Activated CD8-positive, alpha-beta T cell treated with anti-CD3 and anti-CD28 coated beads, Interleukin-2, amount 10 ng/mL, durations not matched to agents 7 days and 5 days (primary cell): ENCODE measurements at places on chromosomes 4 and X. TPM values are rescaled to one million over a fixed set of nuclear protein-coding genes. Genes with fewer than 3 reads are reported as not detected.

- no peak for DNase-seq
- H3K4me3 ChIP-seq, result no peak overlapping the region
- H3K27me3 ChIP-seq, result no peaks in the 10 kb centered on the region
These were observed 34.7 kb downstream of the ZNF41 start for GRCh38 chrX:47448165-47448806.

DNA sequence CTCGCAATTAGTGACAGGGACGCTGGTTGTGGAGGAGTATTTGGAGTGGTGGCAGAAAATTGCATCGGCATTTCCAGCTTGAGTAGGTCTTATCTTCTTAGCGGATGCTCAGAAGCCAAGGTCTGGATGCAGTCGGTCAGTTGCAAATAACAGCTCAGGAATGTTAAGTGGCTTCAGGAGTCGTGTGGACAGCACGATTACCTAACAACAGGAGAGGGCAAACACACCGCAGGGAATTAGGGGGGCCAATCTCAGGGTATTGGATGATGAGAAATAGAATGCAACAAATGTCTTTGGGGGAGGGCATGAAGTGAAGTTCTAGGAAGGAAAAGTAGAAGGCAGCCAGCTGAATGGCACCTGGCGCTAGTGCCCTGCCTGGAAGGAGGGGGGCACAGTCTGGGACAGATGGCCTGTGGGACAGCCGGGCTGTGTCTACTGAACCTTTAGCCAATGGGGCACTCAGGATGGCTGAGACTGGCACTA lies 11.8 kb downstream of the RASL11B start:
- H3K36me3 ChIP-seq, result peaks cover 8% of the 10 kb centered on the region
- no peak overlapping the region for H3K4me3 ChIP-seq
- H3K4me1 ChIP-seq, result peaks cover 9% of the 10 kb centered on the region

- H3K36me3 ChIP-seq, result no peaks in the 10 kb centered on the region
- no peaks in the 10 kb centered on the region for H3K27me3 ChIP-seq
- no peak overlapping the region for H3K4me3 ChIP-seq
- no peak for DNase-seq
These were observed 130.1 kb downstream of the CEP135 start for GRCh38 chr4:56078866-56079265.

- H3K4me1 ChIP-seq, result peaks cover 6% of the 10 kb centered on the region
- H3K36me3 ChIP-seq, result no peaks in the 10 kb centered on the region
- peaks cover 19% of the 10 kb centered on the region for H3K27me3 ChIP-seq
These were observed at the start of gene SMARCA1 for GRCh38 chrX:129523079-129523911. Gene SMARCA1, minus strand, starts transcription at chrX:129523490. Its CDS starts 120 bp downstream, at chrX:129523370.

GRCh38 chr4:125042041-125042440 lies 272.7 kb upstream of the FAT4 start:
- DNase-seq, result no peak
- H3K27me3 ChIP-seq, result no peaks in the 10 kb centered on the region
- no peak overlapping the region for H3K4me3 ChIP-seq
- H3K36me3 ChIP-seq, result no peaks in the 10 kb centered on the region
- no peaks in the 10 kb centered on the region for H3K4me1 ChIP-seq
- H3K27ac ChIP-seq, result no peak overlapping the region

FGA gene
- not detected for total RNA-seq

GRCh38 chr4:166675411-166675810 lies 558.9 kb downstream of the SPOCK3 start:
- no peaks in the 10 kb centered on the region for H3K4me1 ChIP-seq
- no peak for DNase-seq
- no peaks in the 10 kb centered on the region for H3K36me3 ChIP-seq
- no peak overlapping the region for H3K27ac ChIP-seq

DNA sequence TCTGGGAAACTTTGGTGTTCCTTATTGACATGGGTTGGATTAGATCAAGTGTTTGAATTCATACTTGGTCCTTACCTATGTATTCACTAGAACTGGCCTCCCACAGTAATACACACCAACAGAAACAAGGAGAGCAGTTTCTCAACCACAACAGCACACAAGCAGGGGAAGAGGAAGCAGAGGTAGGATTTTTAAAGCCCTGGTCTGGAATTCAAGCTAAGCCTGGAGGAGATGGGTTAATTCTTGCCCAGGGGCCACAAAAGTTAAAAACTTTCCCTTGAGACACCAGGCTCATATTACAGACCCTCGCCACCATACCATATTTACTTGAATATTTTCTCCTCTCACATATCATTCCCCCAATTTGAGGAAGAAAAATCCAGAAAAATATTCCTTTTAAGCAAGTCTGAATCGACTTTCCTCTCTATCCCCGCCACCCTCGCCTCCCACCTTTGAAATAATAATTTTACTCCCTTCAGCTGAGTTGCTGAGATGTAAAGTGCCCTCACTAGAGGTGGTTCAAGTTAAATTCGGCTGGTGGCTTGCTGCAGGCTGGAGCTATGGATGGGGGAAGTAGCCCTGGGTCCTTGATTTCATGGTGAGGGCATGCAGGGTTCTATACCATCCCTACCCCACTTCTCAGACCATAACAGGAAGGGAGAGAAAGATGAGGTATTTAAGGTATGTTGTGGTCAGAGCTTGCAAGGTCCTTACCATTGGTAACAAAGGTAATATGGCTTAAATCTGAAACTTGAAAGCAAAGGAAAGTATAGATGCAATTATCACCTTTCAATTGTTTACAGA lies 440.2 kb downstream of the INPP4B start:
- H3K27me3 ChIP-seq, result no peaks in the 10 kb centered on the region
- DNase-seq, result no peak
- peaks cover 67% of the 10 kb centered on the region for H3K4me1 ChIP-seq
- H3K36me3 ChIP-seq, result peaks cover 23% of the 10 kb centered on the region

DNA sequence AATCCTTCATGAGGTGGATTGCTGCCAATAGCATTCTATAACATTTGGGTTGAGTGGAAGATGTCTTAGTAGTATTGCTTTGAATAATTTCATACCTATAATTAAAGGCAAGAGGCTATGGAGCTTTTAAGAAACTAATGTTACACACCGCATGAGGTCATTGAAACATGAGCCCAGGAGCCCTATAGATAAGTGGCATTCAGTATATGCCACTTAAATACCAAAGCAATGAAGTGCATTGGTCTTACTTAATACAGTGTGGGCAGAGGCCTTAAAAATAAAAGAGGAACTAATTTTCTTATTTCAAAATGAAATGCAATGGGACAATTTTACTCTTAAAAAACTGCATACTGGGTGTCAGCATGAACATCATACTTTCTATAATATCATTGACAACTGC lies 47.5 kb downstream of the SPATA18 start:
- no peak overlapping the region for H3K4me3 ChIP-seq
- H3K36me3 ChIP-seq, result no peaks in the 10 kb centered on the region
- no peak for DNase-seq
- H3K27me3 ChIP-seq, result peaks cover 2% of the 10 kb centered on the region

GRCh38 chrX:103518571-103518970 lies 718 bp downstream of the RAB40A start:
- no peaks in the 10 kb centered on the region for H3K27me3 ChIP-seq
- no peak for DNase-seq
- no peak overlapping the region for H3K27ac ChIP-seq
- no peaks in the 10 kb centered on the region for H3K4me1 ChIP-seq
- H3K4me3 ChIP-seq, result no peak overlapping the region

DNA sequence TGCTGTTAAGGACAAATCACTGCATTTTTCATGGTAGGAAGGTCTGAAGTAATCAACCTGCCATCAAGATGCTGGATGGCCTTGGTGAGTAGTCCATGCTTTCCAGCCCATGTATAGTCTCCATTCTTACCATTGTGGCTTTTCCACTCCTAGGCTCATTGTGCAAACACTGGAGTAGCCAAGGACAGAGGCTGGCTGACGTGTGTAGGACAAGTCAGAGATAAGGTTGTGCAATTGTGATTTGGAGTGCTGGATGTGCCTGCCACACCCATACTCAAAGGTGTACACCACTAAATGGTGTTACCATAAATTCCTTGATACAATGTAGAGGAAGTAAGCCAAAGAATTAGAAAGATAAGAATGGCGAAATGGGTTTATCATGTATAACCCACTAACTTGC lies 26.3 kb upstream of the RADX start:
- no peak overlapping the region for H3K27ac ChIP-seq
- H3K36me3 ChIP-seq, result no peaks in the 10 kb centered on the region
- no peaks in the 10 kb centered on the region for H3K27me3 ChIP-seq
- no peaks in the 10 kb centered on the region for H3K4me1 ChIP-seq
- DNase-seq, result no peak
- no peak overlapping the region for H3K4me3 ChIP-seq

ZNF280C gene
- total RNA-seq, result 5.0 TPM

UBA1 gene
- 186 TPM for total RNA-seq

MAGEA8 gene
- not detected for total RNA-seq

GRCh38 chrX:15224747-15225146 lies 45.1 kb downstream of the ASB9 start:
- H3K4me1 ChIP-seq, result no peaks in the 10 kb centered on the region
- no peaks in the 10 kb centered on the region for H3K36me3 ChIP-seq
- peaks cover 3% of the 10 kb centered on the region for H3K27me3 ChIP-seq
- H3K27ac ChIP-seq, result no peak overlapping the region
- no peak overlapping the region for H3K4me3 ChIP-seq
- DNase-seq, result no peak
